ENCODE measurements at places on chromosomes 1 and 21.

DNA sequence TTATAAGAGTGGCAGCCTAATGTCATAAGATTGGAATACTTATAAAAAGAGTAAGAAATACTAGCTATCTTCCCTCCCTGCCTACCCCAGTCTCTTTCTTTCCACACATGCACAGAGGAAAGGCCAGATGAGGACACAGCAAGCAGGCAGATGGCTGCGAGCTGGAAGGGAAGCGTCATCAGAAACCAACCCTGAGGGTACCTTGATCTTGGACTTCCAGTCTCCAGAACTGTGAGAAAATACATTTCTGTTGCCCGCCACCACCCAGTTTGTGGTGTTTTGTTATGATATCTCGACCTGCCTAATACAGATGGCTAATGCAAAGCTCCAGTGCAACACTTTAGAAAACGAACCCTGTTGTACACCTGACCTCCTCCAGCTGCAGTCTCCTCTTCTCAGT is 2.3 kb upstream of the OR2C3 start:
- no peak for DNase-seq

- no peak for DNase-seq
Observed at GRCh38 chr1:27122652-27123051, 32.3 kb downstream of the SLC9A1 start.

DNA sequence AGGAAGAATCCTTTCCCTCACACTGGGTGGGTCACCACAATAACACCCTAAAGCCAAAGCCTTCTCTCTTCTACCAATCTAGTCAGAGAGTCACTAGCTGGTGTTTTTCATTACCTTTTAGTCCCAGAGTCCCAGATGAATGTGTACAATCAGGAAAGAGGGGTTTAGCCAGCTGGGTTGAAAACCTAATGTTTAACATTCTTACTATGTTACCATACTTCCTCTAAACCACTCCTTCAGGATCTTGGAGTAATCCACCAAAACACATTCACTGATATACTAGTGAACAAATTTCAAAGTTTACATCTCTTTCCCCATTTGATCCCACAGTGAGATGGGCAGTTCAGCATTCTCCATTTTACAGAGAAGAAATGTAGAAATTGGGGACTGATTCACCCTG is 9.7 kb downstream of the LPAR3 start:
- DNase-seq: no peak

- no peak for DNase-seq
Observed at GRCh38 chr1:23394684-23395083, 25.0 kb upstream of the ZNF436 start.

DNA sequence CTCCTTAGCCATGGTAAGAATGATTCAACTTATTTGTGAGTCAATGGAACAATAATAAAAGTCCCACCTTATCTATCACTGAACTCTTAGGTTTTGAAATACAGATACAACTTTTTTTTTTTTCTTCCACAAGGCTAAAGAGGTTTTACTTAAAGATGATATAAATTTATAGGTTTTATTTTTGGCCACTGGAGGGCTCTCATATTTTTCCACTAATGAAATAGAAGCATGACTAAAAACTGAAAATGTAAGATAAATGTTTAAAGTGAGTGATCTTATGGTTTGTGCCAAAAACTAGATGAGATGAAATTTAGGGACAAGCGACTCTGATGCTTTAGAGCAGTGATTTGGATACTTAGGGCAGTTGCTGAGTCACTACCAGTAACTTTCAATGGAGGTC is 499.0 kb downstream of the NUF2 start:
- DNase-seq: no peak

- DNase-seq: no peak
Observed at GRCh38 chr1:38997901-38998190, 6.8 kb downstream of the AKIRIN1 start.

- no peak for DNase-seq
Observed at GRCh38 chr1:220834155-220834870, 44.9 kb upstream of the HLX start.

- DNase-seq: no peak
Observed at GRCh38 chr1:200062143-200062542, 34.6 kb downstream of the NR5A2 start.

- no peak for DNase-seq
Observed at GRCh38 chr1:27727126-27727525, 1.4 kb downstream of the FAM76A start.

DNA sequence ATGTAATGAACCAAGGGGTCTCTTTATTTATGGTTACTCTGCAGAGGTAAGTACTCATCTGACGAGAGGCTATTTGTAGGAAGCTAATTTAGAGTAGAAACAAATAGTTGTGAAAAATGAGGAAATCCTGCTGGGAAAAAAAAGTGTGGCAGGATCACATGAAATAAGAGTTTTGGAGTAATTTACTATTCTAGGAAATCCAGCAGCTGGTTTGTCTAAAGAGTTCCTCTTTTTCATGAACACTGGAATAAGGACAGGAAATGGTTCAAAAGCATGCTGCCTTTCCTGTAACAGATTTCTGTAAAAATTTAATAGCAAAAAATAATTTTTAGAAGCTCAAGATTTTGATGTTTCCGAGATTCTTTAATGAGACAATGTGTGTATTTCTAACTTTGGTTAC is 177.3 kb downstream of the CHRM3 start:
- DNase-seq: no peak

DNA sequence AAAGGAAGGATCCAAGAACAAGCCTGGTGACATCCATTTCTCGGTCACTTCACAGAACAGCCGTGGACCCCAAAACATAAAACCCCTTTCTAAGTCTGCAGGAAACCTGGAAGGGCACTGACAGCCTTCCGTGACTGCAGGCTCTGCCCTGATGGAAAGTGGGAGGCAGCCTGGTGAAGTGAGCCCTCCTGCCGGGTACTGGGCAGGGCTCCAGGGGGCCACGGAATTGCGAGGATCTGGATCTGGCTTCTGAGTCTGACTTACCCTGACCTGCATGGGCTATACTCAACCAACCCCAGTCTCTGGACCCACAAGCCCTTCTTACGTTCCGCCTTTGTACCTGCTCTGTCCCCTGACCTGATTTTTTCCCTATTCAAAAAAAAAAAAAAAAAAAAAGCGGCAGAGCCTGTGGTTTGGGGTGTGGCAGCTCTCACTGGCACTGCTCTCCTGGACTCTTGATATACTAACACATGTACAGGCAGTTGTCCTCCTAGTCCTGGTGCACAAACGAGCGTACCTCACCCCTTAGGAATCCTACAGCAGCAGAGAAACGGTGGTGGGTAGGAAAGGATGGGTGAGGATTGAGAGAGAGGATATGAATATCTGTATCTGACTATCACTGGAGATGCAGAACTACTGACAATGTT is 82.9 kb downstream of the BEND5 start:
- DNase-seq: no peak

DNA sequence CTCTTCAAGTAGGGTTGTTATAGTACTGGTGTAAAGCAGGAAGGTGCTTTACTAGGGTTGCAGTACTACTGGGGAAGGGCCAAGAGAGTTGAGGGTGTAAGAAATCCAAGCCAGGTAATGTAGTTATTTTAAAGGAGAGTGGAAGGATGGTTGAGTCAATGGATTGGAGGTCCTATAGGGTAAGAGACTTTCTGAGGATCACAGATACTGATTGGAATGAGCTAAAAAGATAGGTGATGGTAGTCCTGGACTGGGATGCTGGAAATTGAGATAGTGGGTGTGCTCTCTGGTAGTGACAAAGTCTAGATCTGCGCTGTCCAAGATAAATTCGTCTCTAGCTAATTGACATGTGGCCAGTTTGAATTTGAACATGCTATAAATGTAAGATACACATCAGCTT is 7.0 kb downstream of the TXLNA start:
- no peak for DNase-seq

DNA sequence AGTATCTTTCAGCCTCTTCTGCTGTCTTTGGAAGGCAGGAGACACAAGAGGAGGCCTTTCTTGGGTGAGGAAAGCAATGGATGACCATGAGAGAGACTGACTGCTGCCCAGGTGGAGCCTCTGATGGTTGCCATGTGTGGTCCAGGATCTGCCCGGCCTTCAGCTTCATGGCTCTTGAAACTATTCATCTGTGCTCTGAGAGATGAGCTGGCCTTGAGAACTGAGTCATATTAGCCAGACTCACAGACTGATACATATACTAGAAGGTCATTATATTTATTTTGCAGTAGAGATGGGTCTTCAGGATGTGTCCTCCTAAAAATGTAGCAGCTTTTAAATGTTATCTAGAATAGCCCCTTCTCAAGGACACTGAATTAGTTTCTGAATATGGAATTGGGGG is 33.7 kb downstream of the PTGFRN start:
- no peak for DNase-seq

GRCh38 chr1:213858581-213858980 is 129.2 kb upstream of the PROX1 start:
- no peak for DNase-seq

DNA sequence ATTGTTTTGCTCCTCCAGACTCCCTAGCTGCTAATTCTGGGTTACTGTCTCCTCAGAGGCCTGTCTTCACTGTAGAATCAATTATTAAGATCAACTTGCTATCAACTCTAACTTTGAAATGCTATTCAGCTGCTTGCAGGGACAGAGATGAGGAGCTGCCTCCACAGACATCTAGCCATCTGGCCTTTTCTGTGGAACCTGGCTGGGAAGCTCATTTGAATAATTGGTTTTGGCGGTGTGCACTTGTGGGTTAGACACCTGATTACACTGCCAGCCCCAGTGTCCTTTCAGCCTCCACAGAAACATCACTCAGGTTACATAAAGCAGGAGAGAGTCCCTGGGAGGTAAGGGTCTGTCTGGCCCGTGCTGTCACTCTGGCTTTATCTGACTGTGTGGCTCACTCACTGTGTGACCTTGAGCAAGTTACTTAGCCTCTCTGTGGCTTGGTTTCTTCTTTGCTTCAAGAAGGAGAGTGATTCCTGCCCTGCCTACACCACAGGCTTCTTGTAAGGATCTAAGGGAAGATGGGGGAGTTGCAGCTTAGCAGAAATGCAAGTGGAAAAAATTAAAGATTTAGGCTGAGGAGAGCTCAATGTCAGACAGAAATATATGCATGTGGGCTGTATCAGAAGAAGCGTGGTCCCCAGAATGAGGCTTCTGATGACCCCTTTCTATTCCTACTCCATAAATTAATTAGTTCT is 131.6 kb downstream of the BEND5 start:
- no peak for DNase-seq

- DNase-seq: no peak
Observed at GRCh38 chr1:246618240-246618808, 52.1 kb downstream of the CNST start.

- no peak for DNase-seq
Observed at GRCh38 chr1:67719329-67720196, 34.6 kb downstream of the GADD45A start.

DNA sequence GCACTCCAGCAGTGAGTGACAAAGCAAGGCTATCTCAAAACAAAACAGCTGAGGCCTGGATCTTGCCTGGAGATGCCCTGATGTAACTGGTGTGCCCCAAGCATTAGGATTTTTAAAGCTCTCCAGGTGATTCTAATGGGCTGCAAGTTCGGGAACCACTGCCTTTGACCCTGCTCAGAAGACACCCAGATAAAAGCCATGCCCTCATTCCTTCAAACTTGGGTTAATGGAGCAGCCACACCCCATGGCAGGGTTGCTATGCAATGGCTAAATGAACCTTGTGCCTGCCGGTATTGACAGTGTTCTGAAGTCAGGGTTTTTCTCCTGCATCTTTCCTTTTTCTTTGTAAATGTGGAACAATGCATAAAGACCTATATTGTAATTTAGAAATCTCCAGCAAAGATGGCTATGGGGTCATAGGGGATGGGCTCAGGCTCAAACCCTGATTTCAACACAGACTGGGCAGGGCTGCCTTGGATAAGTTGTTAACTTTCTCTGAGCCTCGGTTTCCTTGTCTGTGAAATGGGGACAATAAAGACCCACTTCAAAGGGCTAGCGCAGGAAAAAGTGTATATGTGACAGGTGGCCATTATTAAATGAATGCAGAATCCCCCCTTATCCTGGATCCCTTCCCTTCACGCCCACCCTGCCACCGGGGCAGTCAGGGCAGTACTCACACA is 453 bp downstream of the TFF3 start:
- DNase-seq: no peak

- peak; percentile 23 for DNase-seq
Observed at GRCh38 chr1:202192770-202193613, 607 bp upstream of the LGR6 start.

DNA sequence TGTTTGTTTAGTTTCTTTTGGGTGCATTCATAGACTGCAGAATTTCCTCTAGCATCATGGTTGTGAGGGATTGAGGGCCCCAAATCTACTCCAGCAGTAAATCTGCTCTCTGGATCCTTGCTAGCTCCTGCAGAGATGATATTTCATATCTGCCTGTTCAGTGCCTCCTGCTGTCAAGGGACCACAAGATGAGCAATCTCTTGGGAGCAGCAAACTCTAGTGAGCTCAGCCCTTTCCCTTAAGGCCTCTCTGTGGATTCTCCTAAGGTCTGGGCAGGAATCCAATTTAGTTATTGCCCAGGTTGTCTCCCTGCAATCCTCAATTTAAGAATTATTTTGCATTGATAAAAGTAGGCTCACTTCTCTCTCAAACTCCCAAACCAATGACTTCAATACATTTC is 76.9 kb downstream of the RGS18 start:
- no peak for DNase-seq

DNA sequence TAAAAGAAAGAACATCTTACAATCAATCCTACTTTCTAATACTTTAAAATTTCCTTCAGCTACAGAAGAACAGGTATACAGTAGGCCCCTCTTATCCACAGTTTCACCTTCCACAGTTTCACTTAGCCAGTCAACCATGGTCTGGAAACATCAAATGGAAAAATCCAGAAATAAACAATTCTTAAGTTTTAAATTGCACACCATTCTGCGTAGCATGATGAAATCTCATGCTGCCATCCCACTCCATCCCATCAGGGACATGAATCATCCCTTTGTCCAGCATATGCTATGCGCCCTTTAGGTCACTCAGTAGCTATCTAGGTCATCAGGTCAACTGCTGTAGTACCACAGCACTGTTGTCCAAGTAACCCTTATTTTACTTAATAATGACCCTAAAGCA is 67.7 kb downstream of the HSF2BP start:
- no peak for DNase-seq

DNA sequence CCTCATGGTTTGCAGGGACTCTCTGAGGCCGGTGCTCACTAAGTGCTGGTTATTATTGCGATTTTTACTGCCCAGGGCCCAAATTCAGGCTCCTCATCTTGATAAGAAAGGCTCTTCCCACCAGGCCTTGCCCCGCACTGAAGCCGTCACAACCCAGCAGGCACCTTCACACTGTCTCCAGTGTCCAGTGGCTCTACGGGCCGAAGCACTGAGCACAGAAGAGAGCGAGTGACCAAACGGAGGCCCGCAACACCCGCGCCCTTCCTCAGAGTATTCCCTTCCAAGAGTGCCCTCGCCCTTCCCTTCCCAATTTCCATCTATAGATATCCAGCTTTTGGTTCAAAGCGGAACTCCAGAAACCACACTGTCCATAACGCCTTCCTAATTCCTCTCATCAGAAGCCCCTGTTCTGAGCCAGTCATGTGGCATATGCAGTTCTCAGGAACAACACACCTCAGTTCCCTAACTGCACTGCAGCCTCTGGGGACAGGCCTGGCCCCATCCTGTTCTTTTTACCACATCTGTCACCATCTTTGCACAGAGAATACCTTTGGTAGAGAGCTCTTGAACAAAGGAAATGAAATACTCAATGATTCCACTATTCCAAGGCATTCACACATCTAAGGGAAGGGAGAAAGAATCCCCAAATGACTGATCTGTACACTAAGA is 15.1 kb downstream of the FALEC start:
- no peak for DNase-seq
